ENCODE measurements at places on chromosomes 4 and X.

GRCh38 chr4:168656946-168657473, 160.2 kb downstream of the PALLD start:
- no peak for DNase-seq

- DNase-seq = no peak
These were observed 233.2 kb downstream of the PTTG2 start for GRCh38 chr4:38193236-38193863.

- no peak for DNase-seq
These were observed 78.8 kb upstream of the BCOR start for GRCh38 chrX:40176351-40177116.

GRCh38 chr4:10983885-10984640, 299.5 kb upstream of the CLNK start:
- no peak for DNase-seq

DNA sequence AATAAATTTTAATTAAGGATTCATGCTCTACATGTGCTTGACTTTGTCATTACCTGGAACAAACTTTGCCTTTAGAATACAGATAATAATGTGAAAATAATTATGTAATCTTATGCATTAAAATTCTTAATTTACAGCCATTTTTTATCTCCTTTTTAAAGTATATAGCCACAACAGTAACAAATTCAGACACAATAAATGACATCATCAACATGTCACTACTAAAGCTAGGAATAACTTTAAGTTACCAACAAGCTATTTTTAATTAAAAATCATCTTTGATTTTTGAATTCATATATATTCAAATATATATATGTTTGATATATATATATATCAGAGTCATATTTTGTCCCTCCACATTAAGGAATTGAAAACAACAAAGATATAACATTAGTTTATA, 107.7 kb downstream of the MAD2L1 start:
- DNase-seq = no peak

DNA sequence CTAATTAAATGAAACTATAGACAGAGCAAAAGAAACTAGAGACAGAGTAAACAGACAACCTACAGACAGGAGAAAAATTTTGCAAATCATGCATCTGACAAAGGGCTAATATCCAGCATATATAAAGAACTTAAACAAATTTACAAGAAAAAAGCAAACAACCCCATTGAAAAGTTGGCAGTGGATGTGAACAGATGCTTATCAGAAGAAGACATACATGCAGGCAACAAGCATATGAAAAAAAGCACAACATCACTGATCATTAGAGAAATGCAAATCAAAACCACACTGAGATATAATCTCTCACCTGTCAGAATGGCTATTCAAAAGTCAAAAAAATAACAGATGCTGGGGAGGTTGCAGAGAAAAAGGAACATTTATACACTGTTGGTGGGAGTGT, 14.8 kb downstream of the ZNF280C start:
- DNase-seq = no peak

DNA sequence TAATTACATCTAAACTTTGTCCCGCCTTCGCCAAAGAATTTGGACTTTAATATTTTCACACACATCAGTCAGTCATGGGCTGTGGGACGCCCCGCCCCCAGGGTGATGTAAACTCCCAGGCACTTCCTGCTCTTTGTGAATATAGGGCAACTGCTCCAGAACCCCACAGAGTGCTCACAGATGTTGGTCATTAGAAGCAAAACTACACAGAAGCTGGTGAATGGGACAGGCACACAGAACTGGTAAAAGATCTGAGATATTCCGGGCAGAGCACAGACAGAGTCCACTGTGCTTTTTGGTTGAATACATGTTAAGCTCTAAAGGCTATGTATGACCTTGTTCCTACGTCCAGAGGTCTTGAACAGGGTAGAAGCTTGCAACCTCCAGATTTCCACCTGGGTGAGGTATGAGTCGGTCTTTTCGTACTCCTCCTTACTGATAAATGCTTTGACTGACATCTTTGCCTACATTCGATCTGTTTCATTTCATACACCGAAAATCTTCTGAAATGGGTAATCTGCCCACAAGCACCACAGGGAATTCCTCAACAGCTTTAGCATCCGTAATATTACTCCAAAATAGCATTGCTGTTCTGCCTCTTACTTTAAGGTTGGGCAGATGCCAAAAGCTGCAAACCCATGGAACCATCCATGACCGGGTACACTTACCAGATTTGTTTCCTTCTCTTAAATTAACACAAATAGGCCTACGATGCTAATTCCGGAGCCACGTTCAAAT, 144.6 kb downstream of the AMELX start:
- no peak for DNase-seq

Data from putamen (tissue), 1 donor.